ENCODE measurements at places on chromosomes 5 and 9. TPM values are rescaled to one million over a fixed set of nuclear protein-coding genes. Genes with fewer than 3 reads are reported as not detected.

DNA sequence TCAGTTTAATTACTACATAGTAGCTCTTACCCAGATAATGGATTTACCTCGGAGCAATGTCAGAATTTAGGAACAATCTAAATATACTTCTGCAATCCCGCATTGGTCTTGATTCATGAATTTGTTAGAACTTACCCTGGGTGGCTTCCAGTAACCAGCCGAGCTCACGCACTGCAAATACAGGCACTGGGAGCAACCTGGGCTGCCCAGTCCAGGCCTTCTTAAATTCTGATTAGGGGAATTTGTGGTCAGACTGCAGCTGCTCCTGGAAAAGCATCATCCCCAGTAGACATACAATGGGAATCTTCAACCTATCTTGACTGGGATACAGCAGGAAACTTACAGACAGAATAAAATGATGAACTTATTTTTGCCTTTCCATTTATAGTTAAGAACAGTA is 270.3 kb downstream of the SPOCK1 start:
- H3K36me3 ChIP-seq: no peaks in the 10 kb centered on the region
- no peaks in the 10 kb centered on the region for H3K4me1 ChIP-seq
- no peak for DNase-seq
- no peak overlapping the region for H3K27ac ChIP-seq
- H3K27me3 ChIP-seq: no peaks in the 10 kb centered on the region
- no peak overlapping the region for H3K4me3 ChIP-seq

DNA sequence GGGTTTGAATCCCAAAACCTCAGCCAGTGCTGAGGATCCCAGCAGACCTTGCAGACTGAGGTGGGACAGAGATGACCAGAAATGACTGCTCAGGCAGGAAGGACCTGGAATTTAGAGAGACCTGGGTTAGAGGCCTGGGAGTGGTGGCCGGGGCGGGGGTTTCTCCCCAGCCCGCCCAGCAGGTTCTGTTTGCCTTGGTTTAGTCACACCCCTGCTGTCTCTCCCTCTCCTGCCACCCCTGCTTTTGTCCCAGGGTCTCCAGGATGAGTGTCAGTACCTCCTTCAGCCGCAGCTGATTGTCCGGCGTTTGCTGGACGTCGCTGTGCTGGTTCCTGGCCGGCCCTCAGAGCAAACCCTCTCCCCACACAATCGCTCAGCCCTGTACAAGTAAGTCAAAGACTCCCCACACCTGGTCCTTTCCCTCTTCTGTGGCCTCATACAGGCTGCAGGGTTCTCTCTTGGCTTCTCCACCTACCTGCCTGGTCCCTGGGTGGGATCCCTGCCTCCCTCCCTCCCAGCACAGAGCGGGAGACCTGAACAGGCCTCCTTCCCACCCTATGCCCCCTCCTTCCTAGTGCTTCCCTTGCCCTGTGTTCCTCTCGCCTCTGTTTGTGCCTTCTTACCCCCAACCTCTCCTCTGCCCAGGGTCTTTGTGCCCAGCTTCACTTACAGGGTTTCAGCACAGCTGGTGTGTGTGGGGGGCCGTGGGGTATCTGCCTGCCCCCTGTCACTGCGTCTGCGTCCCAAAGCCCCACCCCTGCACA is 12.0 kb downstream of the TMEM8B start:
- no peaks in the 10 kb centered on the region for H3K36me3 ChIP-seq
- DNase-seq: no peak
- H3K27me3 ChIP-seq: no peaks in the 10 kb centered on the region
- no peaks in the 10 kb centered on the region for H3K4me1 ChIP-seq
- no peak overlapping the region for H3K4me3 ChIP-seq
- H3K27ac ChIP-seq: no peak overlapping the region

GRCh38 chr5:98397081-98397480 is 376.4 kb upstream of the RGMB start:
- H3K4me1 ChIP-seq: no peaks in the 10 kb centered on the region
- no peaks in the 10 kb centered on the region for H3K36me3 ChIP-seq
- H3K27me3 ChIP-seq: no peaks in the 10 kb centered on the region
- no peak overlapping the region for H3K4me3 ChIP-seq

DNA sequence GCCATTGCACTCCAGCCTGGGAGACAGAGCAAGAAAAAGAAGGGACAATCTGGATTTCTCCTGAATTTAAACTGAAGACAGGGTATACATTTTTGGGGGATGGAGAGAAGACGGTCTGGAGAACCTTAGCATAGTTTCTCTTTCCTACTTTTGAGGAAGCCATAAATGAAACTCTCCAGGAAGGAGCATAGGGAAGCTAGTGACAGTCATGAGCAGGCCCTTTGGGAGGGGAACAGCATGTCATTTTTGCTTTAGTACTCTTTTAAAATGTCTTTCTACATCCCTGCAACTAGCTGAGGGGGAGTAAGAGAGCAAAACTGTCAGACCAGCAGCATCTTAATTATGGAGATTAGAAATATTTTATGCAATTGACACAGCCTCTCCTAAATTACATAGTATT is 8.2 kb upstream of the SLC44A1 start:
- no peak for DNase-seq
- H3K36me3 ChIP-seq: no peaks in the 10 kb centered on the region
- H3K4me1 ChIP-seq: peaks cover 2% of the 10 kb centered on the region
- H3K27me3 ChIP-seq: no peaks in the 10 kb centered on the region
- H3K4me3 ChIP-seq: no peak overlapping the region

Gene ADAMTSL1
- 111 TPM for total RNA-seq

Gene IQGAP2
- total RNA-seq: 7.1 TPM

Gene CAMK4
- 33.9 TPM for total RNA-seq

Measured in uterus (tissue), 4 donors.